ENCODE measurements at places on chromosomes 16 and 17.

DNA sequence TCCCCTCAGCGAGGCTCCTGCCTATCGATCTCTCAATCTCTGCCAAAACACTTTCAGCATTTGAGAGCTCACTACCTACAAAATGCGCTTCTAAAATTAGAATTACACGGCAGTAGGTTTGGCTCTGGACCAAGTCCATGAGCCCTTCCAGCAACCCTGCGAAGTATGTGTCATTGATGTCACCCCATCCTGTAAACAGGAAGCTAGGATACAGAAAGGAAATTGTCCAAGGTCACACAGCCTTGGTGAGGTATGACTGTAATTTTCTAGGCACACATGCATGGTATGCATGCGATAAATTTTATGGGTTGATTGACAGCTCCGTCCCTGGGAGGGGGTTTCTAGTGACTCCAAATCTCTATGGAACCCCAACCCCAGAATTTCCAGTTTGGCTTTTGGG is 330.3 kb upstream of the CDH5 start:
- no peak for DNase-seq

DNA sequence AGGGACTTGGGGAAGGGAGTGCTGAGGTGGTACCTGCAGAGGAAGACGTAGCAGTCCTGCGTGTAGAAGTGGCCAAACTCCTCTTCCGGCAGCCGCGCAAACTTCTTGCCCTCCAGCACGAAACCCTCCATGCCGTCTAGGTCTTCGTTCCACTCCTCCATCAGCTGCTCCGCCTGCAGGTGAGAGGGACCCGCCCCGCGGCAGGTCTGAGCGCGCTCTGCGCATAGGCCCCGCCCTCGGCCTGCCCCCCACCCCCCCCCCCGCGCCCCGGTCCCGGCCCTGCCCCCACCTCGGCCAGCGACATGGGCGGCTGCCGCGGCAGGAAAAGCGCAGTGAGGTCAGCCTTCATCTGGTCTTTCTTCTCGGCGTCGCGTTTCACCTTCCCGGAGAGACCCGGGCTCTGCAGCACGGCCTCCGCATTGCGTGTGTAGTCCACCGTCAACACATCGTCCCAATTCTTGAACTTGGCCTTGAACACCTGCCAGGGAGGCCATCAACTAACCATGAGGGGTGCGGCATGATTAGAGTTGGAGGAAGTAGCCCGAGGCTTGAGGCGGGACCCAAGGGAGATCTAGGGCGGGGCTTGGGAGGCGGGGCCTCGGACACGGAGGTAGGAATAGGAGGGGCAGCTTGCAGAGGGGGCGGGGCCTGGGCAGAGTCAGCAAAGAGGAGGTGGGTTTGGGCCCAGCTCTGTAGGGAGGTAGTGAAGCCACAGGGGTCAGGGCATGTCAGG is 11.5 kb downstream of the FLII start:
- no peak for DNase-seq

DNA sequence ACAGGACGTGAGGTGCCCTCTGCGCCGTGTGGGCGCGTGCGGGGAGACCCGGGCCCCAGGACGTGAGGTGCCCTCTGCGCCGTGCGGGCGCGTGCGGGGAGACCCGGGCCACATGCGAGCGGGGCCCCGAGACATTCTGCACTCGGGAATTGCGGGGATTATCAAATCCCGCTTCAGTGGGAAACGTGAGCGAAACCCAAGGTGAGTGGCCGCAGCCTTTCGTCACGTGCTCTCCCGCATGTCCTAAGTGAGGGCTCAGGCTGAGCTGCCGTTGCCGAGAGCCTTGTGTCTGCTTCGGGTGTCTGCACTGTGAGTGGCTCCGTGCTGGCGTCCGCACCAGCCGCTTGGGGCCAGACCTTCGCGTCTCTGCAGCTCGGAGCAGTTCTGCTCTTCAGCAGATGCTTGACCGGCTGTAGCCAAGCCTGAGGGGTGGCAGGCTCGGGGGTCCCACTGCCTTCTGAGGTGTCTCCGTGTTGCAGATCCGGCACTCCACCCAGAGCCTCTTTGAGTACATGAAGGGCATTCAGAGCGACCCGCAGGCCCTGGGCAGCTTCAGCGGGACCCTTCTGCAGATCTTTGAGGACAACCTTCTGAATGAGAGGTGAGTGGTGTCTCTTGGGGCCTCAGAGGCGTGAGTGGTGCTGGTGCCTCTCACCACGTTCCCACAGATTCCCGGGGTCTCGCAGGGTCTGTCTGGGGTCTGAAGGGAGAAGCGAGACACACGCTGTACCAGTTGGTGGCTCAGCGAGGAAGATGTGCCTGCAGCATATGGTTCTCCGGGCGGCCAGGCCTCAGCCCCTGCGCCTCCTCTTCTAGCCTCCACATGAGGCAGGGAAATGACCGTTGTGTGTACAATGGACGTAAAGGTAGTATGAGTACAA is 90.5 kb upstream of the ZNF750 start:
- no peak for DNase-seq

- no peak for DNase-seq
Observed at GRCh38 chr16:50857881-50858280, 116.0 kb downstream of the CYLD start.

GRCh38 chr17:28227316-28228108 is 91.5 kb upstream of the TMEM97 start:
- no peak for DNase-seq

GRCh38 chr17:62790564-62790986 is 17.5 kb downstream of the MARCHF10 start:
- no peak for DNase-seq

GRCh38 chr17:14316126-14316832 is 15.4 kb downstream of the HS3ST3B1 start:
- no peak for DNase-seq

DNA sequence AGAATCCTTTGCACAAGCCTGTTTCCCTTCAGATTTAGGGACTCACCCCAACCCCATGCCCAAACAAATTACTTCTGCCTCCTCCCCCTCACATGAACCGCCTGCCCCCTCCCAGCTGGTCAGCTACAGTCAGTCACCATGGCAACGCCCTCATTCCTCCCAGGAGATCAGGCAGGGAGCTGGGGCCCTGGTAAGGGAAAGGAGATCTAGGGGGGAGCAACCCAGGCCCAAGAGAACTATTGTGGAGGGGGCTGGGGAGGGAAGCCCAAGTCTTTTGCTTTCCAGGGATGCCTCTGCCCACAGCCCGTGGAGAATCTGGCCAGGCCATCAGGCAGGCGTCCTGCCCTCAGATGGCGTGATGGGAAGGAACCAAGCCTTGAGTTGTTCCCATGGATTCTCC is 2.8 kb downstream of the FAM171A2 start:
- DNase-seq: no peak

DNA sequence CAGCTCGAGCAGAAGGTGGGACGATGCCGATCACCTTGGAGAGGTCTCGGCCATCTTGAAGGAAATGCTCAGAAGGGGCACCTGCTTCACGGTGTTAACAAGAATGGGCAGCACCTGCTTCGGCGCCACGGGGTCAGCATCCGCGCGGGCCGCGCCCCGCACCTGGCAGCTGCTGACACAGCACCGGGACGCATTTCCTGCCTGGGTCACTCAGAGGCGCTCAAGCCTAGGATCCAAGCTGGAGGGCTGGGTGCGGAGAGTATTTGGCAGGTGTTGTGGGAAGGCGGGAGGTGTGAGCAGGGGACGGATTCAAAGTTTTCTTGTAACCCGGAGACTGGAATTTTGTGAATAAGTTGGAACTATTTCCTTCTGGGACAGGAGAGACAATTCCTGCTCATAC is 39.3 kb upstream of the AKTIP start:
- DNase-seq: no peak

DNA sequence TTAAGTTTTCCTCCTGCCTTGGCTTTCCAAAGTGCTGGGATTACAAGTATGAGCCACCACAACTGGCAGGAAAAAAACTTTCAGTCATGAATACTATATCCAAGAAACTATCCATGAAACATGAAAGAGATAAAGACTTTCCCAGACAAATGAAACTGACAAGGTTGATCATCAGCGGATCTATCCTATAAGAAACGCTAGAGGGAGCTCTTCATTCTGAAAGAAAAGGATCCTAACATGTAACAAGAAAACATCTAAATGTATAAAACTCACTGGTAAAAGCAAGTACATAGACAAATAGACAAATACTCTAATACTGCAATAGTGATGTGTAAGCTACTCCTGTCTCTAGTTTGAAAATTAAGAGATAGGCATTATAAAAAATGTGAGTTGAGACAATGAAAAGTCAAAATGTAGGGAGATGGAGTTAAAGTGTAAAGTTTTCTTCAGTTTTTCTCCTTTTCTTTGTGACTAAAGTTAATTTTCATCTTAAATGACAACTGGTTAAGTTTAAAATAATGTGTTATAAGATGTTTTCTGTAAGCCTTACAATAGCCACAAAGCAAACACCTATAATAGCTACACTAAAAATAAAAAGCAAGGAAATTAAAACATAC is 79.6 kb upstream of the TEKT1 start:
- DNase-seq: no peak
